ENCODE measurements at places on chromosomes 2 and 18.

DNA sequence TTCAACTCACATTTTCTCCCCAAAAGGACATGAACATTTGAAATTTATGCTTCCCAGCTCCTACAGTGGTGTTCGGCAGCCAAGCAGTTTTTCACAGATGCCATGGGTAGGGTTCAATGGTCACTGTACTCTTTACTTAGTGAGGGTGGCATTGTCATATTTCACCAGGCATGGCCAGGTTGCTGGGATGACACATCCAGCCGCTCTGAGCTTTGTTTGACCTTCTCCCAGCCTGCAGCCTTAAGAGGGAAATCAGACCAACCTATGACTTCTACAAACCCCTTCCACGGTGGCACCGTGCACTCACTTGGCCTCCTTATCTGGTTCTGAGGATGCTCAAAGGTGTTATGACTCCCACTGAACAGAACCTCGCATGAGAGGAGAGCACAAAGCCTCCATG, 108.4 kb upstream of the SH3BP4 start:
- no peak for DNase-seq

DNA sequence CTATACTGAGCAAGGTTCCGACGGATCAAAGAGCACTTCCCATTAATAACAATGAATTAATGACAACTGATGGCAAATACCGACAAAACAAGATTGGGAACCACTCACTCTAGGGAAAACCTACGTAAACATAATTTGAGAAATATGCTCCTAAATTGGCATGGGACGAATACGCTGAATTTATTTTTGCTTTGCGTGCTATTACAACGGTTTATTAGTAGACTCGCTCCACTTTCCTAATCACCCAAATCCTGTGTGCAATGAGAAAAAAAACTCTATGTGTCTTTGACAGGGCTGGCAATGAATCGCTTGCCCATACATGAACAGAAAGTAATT, 536 bp upstream of the SLC25A12 start:
- no peak for DNase-seq

DNA sequence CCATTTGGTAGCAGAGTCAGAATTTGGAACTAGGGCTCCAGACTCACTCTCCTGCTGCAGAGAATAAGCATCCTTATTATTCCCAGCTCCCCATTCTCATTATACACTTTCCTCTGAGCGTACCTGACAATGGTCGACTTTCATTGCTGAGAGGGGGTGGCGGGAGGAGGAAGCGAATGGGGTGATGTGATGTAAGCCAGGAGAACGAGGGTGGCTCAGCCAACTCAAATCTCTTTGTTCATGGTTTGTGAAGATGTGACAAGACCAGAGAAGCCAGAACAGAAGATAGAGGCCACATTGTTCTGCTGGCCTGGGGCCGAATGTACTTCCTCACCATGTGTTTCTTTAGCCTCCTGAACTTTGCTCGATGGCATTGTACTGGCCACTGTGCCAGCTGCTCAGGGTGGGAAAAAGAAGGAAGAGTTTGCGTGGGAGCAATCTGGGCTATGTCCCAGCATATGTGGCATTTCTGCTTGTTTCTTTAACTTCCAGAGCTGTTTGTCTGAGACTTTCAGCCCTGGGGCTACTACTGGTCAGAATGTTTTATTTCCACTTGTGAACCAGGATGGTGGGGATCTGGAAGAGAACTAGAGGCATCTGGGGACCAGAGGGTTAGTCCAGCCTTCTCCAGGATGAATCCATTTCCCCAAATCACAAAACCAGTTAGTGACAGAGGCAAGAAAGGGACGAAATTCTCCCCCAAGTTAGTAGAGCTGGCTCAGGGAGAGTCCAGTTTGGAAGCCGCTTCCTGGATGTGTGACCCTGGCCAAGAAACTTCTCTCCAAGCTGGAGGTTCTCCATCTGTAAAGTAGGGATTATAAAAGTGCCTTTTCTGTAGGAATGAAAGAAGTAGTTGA, 62.6 kb downstream of the MOGAT1 start:
- no peak for DNase-seq

DNA sequence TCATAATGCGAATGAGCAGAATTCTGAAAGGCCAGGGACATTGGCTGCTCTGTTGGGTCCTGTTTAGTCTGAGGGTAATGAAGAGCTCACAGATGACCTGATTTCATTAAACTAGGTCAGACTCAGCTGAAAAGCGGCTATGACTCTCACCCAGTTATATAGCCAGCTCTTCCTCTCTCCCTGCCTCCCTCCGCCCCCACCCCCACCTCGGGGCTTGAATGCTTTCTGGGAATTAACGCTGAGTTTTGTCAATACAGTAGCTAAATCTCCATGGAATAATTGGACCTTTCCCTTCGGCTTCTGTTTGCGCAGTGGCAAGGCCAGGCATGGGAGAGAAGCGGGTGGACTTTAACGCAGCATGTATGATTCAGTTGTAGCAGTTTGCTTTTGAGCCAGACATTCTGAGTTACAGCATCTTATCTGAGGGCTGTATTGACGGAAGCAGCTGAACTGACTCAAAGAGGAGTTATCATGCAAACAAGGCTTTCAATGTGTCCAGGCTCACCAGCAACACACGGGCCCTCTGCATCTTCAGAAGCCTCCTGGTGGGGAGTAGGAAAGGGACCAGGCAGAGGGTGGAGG, 110.6 kb downstream of the MYCN start:
- no peak for DNase-seq

DNA sequence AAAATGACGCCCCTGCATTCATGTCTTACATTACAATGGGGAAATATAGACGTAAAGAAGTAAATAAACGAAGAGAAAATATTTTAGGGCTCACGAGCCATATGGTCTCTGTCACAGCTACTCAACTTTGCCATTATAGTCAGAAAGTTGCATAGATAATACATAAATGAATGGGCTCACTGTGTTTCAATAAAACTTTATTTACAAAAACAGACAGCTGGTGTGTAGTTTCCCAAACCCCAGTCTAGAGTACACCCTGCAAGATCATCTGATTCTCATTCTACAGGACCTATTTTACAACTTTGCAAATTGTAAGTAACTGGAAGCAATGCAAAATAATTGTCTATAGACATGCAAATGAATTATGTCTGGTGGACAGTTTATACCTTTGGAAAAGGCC, 57.5 kb downstream of the NOL10 start:
- DNase-seq, result no peak

DNA sequence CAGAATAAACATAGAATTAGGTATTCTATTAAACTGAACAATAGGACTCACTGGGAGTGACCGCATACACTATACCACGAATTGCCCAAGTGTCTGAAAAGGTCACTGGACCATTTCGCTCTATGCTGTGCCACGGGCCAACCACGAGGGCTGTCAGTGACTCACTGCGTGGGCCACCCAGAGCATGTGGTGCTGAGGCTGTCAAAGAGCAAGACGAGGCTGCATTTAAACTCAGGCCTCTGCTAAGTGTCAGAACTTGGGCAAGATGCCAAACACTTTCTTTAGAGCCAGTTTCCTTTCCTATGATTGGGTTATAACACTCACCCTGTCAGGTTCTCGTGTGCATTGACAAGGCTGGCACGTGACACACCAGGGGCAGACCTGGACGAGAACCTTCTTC, 97.5 kb downstream of the SH3YL1 start:
- DNase-seq, result no peak

DNA sequence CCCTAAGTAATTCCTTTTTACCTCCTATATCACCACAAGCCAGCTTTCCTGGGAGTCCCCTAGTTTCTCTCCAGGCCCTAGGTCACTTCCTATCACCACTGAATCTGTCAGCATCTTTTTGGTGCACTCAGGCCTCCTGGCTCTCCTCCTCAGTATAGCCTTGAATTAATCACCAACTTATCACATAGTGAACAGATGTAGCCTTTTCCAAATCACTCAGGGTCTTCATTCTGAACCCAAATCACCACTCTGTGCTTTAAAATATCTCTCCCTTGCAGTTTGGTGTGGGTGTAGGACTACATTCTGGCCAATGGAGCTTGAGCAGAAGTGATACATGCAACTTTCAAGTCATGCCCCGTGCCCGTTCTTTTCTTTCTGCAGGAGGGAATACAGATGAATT, 29.6 kb upstream of the ATP8B1 start:
- no peak for DNase-seq

GRCh38 chr2:54471221-54471711, 15.1 kb downstream of the SPTBN1 start:
- peak; percentile 8 for DNase-seq

GRCh38 chr2:72148837-72149555, 1.3 kb upstream of the CYP26B1 start:
- DNase-seq, result no peak

DNA sequence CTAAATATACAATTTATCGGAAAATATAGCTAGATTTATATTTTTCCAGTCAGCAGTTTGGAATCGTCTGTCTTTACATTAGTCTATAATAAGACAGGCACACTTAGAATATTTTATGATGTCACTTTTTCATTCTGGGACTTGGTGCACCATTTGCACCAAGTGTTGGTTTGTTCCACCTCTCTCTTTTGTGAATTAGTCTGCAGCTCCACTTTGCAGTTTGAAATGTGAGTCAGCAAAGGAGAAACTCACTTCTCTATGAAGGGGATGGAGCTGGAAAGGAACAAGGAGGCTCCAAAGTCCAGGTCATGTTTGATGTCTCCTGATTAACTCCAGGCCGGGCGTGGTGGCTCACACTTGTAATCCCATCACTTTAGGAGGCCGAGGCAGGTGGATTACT, 63.8 kb upstream of the RTN4 start:
- DNase-seq, result no peak

DNA sequence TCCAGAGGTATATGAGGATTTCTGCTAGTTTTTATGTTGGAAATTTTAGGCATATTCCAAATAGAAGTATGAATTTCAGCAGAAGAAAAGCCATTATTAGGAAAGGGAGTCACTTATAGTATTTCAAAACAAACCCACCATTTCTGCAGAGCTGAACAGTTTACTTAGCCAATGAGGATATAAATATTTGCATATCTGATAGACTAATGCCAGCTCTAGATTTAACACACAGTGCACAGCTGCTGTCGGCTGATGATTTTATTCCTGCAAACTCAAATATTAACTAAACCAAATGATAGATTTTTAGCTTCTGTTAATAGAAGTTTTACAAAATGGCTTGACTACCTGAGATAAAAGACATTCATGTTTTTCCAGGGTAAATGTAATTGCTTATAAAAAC, 375.8 kb upstream of the FANCL start:
- no peak for DNase-seq

DNA sequence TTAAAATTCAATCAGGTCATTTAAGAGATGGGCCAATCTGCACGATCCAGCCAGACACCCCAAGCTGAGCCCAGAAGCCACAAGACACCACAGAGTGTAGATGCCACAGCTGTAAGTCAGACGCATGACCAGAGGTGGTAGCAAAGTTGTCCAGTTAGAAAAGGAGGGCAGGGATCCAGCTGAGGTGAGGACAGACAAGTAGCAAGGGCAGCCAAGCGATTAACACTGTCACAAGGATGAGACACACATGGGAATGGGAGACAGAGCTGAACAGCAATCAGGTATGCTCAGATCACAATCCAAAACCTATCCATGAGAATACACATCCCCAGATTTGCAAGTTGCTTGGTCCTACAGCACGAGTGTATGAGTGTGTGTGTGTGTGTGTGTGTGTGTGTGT, 143.4 kb upstream of the STK17B start:
- no peak for DNase-seq

GRCh38 chr18:44901283-44901682, 220.6 kb downstream of the SETBP1 start:
- no peak for DNase-seq

DNA sequence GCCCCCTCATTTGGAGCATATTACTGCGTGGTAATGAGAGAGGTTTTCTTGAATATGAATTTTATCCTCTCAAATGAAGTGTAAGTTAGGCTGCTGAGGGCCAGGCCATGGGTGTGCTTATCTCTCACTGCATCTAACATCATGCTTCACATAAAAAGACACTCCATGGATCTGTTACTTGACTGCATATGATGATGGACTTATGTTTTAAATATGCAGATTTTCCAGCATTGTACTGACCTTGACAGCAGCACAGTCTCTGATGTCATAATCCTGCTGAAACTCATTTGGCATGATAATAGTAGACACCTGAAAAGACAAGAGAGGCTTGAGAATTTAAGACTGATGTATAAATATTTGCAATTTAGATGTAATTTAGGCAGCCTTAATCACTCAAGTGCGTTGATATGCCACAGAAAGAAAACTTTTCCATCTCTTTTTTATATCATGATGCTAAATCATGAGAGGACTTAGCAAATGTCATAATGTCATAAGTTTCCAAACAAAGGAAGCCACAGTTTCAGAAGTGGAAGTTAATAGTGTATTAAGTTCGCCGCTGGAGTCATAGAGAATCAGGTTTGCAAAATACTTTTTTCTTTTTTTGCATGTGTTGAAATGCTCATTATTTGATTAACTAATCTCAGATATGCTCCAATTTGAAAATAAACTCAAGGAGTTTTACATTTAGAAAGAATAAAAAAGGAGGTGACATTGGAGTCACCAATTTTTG, 62.7 kb upstream of the CD302 start:
- no peak for DNase-seq

- no peak for DNase-seq
Observed at GRCh38 chr2:128187032-128187654, 96.1 kb downstream of the UGGT1 start.

- no peak for DNase-seq
Observed at GRCh38 chr2:199663157-199663556, 187.8 kb downstream of the FTCDNL1 start.

GRCh38 chr2:46915281-46915810, at the start of gene MCFD2:
MCFD2 (minus strand) TSS chr2:46915806; CDS start chr2:46909171, 6,635 bp downstream.
- DNase-seq, result no peak

GRCh38 chr2:20539133-20539719, 92.4 kb downstream of the RHOB start:
- DNase-seq, result no peak

DNA sequence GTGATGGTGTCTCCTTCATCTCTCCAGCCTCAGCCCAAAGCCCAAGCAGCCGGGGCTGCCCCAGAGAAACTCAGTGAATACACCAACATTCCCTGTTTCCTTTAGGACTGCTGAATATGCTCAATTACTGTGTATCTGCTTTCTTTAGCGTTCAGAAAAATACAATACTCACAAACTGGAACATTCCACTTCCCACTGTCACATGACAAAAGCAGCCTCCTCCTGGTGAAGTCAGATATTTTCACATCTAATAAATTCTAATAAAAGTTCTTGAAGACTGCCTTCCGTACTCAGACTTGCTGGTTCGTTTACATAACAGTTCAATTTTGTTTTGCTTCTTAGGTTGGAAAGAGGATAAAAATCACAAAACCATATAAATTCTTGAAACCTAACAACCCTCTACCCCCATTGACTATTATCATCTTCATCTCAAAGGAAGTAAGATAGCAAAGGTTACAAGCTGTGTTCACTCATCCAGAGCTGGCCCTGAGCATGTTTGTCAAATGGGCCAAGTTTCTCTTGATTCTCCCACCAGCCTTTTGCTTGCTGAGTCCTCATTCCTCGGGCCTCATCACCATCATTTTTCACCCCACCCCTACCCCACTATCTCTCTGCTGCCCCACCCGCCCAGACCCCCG, 190.8 kb upstream of the HNRNPA3 start:
- no peak for DNase-seq
